Activated T-cell treated with anti-CD3 and anti-CD28 coated beads for 24 hours (primary cell): ENCODE measurements at places on chromosomes 3 and 15.

GRCh38 chr3:18346097-18346496 is 79.0 kb downstream of the SATB1 start:
- DNase-seq, result no peak

- DNase-seq, result no peak
Measured at GRCh38 chr15:44782516-44782915, 46.2 kb downstream of the TRIM69 start.

- no peak for DNase-seq
Measured at GRCh38 chr3:58670506-58671135, 4.0 kb upstream of the FAM3D start.

- DNase-seq, result no peak
Measured at GRCh38 chr15:49468481-49468839, 45.4 kb downstream of the FGF7 start.

DNA sequence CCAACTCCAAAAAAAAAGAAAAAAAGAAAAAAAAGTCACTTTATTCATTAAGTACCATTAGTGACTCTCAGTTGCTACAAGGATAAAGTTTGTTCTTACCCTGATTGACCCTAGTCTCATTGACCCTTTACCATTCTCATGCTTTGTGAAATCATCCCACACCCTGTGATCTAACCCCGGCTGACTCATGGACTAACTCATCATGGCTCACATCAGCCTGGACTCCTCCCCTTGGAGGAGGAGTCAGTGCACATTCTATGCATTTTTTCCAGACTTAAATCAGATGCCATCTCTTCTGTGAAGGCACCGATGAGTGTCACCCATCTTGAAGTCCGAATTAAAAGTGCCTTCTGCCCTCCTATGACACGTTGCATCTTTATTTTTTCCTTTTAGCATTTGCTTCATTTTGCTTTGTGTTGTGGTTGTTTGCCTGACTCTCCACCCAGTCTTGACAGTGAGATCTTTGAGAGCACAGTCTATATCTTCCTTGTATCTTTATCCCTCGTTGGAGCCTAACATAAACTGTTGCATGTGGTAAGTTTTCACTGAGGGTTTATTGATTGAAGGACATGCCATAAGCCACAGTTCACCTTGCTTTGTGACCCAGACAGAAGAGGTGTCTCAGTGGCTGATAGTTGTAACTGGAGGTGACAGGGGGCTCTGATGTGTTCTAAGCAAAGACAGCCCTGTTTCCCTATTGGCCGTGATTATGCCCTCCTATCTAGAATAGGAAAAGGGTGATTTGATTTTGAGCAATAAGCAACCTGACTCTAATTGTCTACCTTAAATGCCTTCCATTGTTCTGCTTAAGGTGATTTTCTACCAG is 72.1 kb downstream of the IL1RAP start:
- peak; percentile 55 for DNase-seq

DNA sequence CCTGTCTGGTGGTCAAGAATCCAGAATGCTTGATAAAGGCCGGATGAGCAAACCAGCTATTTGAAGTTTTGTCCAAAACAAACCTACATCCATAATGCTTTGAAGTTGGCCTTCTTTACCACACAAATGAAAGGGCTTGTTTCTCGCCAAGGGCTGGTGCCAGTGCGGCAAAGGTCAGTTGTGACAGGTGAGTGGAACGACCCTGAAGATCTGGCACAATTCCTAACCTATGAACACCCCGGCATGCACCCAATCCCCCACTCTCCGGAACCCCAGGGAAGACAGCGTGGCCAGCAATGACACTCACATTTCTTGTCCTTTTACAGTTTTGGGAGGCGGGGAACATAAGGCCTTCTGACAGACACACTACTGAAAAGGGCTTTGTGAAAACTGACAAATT is 90.6 kb downstream of the ATP10A start:
- DNase-seq, result no peak
